HS-27A (cell line): ENCODE measurements at places on chromosomes 16 and 17.

GRCh38 chr17:33112763-33113162, 121.1 kb downstream of the SPACA3 start:
- DNase-seq, result no peak

- DNase-seq, result no peak
Observed at GRCh38 chr17:28053725-28054124, 11.2 kb downstream of the NLK start.

GRCh38 chr17:18921912-18922451, 30.0 kb upstream of the SLC5A10 start:
- DNase-seq, result no peak

DNA sequence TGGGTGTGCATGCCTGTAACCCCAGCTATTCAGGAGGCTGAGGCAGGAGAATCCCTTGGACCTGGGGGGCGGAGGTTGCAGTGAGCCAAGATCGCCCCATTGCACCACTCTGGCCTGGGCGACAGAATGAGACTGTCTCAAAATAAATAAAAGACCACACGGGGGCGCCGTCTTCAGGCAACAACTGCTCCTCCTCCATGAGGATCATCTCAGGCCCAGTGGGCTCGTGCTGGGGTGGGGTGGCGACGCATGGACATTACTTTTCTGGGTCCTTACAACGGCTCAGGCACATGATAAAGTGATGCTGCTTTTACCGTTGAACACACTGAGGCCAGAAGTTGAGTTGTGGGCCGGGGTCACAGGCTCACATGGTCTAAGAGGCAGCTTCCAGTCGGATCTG, 56.2 kb downstream of the PRMT7 start:
- no peak for DNase-seq

- no peak for DNase-seq
Observed at GRCh38 chr17:1905190-1905913, 75.5 kb downstream of the RPA1 start.

GRCh38 chr17:74584292-74585060, 7.6 kb downstream of the CD300LD start:
- no peak for DNase-seq
